HCT116 (cell line): ENCODE measurements at places on chromosomes 6 and 20.

- H3K4me1 ChIP-seq, result no peaks in the 10 kb centered on the region
- no peak overlapping the region for H3K4me3 ChIP-seq
- no peak for DNase-seq
- H3K36me3 ChIP-seq, result no peaks in the 10 kb centered on the region
- no peaks in the 10 kb centered on the region; the same call in 1 of the 2 replicates for H3K27me3 ChIP-seq
- no peak overlapping the region for H3K27ac ChIP-seq
Observed at GRCh38 chr20:45117581-45117980, 2.6 kb upstream of the WFDC5 start.

GRCh38 chr6:168195712-168196111 is 116.7 kb upstream of the FRMD1 start:
- H3K4me3 ChIP-seq, result no peak overlapping the region
- H3K27me3 ChIP-seq, result peaks cover 21% of the 10 kb centered on the region; the same call in 1 of the 2 replicates
- DNase-seq, result no peak
- no peaks in the 10 kb centered on the region for H3K36me3 ChIP-seq

- DNase-seq, result no peak
- H3K27me3 ChIP-seq, result no peaks in the 10 kb centered on the region
- no peaks in the 10 kb centered on the region for H3K4me1 ChIP-seq
- H3K27ac ChIP-seq, result no peak overlapping the region
- H3K4me3 ChIP-seq, result no peak overlapping the region
- H3K36me3 ChIP-seq, result no peaks in the 10 kb centered on the region
Observed at GRCh38 chr6:36827261-36828079, 11.8 kb downstream of the CPNE5 start.

DNA sequence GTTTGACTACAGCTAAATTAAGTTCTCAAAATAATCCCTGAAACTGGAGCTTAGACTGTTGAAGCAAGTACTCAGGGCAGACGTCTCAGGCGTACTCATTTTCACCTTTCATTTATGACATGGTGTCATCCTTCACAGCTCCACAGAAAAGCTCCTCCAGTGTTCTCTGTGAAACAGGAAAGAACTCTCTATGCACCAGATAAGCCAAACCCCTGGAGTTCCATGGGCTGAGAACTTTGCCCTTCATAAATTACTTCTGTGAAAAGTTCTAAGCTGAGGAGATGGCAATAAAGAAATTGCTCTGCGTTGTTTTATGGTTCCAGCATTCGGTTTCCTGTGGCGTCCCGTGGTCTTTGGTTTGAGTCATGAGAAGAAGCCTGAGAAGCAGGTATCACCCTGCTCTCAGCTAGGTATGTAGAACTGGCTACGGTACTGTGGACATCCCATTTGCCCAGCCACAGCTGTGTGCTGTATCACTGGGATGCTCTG is 20.2 kb upstream of the RREB1 start:
- H3K36me3 ChIP-seq, result no peaks in the 10 kb centered on the region
- no peaks in the 10 kb centered on the region for H3K27me3 ChIP-seq
- no peak overlapping the region for H3K27ac ChIP-seq

DNA sequence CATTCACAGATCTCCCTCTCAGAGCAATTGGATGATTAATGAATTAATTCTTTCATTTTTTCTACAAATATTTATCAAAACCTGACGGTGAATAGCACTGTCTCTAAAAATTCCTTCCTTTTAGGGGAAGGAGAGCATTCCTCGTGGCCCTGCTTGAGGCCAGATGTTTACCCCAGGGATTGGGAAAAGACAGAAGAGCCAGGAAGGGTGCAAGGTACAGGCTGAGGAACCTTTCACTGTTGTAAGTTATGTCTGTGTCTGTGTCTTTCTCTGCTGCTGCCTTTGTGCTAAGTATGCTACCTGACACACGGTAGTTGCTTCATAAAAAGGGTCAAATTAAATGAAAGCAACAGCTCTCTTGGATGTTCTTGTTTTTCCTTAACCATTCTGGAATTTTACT is 27.4 kb upstream of the CCN2 start:
- H3K27ac ChIP-seq, result no peak overlapping the region
- no peaks in the 10 kb centered on the region for H3K4me1 ChIP-seq
- no peak for DNase-seq
- H3K4me3 ChIP-seq, result no peak overlapping the region
- no peaks in the 10 kb centered on the region for H3K36me3 ChIP-seq
